Left lung (tissue), 14 donors: ENCODE measurements at places on chromosomes 5 and 9. TPM values are rescaled to one million over a fixed set of nuclear protein-coding genes. Genes with fewer than 3 reads are reported as not detected.
A peak's percentile ranks its signal among the peaks of the same experiment; 100 is the strongest.

GRCh38 chr9:95425910-95426551 is 90.7 kb downstream of the PTCH1 start:
- H3K36me3 ChIP-seq: no peaks in the 10 kb centered on the region
- H3K27ac ChIP-seq: peak overlapping the region; percentile 67
- H3K4me3 ChIP-seq: peak overlapping the region; percentile 43

- DNase-seq: no peak
- no peak overlapping the region for H3K27ac ChIP-seq
- peaks cover 10% of the 10 kb centered on the region for H3K4me1 ChIP-seq
- no peaks in the 10 kb centered on the region for H3K36me3 ChIP-seq
These were observed 118.6 kb upstream of the ZNF608 start for GRCh38 chr5:124865066-124865465.

DNA sequence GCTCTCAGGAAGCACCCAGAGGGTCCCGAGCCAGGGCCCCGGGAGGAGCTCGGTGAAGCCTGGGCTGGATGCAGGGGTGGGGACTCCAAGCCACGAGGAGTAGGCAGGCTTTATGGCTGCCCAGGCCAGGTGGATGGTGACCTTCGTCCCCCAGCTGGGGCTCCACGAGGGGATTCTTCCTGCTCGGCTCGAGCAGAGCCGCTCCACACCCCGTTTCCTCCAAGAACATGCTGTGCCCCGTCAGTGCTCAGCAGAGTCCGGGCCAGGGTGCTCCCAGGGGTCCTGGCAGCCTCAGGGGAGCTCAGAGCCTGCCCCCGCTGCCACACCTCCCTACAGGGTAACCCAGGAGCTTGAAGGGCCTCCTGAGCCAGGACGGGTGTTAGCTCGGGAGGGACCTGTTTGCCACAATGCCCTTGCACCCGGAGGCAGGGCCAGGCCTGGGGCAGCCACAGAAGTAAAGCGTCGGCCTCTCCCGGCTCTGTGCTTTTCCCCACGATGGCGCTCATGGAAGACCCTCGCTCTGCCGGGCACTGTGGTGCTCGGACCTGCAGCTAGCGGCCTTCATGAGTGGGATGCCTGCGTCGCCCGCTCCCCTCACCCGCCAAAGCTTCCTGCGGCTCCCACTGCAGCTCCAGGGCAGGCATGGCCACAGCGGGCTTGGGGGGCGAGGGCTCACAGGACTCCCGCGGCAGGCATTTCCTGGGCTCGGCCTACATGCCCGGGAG is 86.8 kb downstream of the KCNT1 start:
- no peaks in the 10 kb centered on the region for H3K27me3 ChIP-seq
- DNase-seq: no peak

DNA sequence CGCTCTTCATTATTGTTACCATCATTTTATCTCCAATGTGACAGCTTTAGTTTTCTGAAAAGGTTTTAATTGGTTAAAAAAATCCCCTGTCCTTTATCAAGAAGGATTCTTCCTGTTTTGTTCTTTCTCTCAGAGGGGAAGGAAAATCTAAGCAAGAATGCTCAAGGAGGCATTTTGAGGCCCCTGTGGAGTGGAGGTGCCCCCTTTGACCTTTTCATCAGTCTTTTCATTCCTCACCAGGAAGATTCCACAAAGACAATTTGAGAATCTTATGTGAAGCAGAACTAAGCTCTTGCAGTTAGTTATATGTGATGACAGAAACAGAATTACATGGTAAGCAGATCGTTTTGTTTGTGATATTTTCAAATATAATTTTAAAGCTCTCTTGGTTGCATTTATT is 489.6 kb downstream of the MAN2A1 start:
- H3K4me3 ChIP-seq: no peak overlapping the region
- H3K4me1 ChIP-seq: no peaks in the 10 kb centered on the region
- no peak for DNase-seq
- H3K27ac ChIP-seq: no peak overlapping the region
- no peaks in the 10 kb centered on the region for H3K36me3 ChIP-seq
- no peaks in the 10 kb centered on the region for H3K27me3 ChIP-seq

DNA sequence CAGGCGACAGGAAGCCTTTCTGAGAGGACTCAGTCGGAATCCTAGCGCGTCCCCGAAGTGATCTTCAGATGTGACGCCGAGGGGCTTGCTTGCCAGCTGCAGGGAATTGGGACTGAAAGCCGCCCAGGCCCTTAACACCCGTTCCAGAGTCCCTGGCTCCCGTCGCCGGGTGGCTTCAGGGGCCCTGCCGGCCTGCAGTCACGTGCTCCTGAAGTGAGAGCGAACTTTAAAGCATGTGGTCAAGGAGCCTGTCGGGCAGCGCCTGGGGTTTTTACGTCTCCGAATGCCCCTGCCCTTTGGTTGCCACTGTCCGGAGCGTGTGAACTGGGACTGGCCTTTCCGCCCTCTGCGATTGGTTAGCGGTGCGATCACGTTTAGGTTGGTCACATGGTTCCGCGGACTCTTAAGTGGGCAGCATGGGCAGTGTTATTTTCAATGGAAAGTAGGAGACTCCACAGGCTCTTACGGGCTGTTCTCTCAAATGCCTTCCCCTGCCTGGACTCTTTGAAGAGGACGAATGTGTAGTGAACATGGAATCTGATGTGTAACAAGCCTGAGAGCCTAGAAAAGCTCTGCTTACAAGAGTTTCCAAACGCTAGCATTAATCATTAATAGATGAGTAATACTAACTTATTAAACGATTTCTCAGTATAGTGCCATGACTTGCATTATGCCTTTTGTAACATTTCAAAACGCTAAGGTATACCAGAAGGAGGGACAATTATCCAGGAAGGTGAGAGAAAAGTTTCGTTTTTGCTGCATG is 1.9 kb downstream of the VLDLR start:
- no peaks in the 10 kb centered on the region for H3K4me1 ChIP-seq
- peak overlapping the region; percentile 76 for H3K27ac ChIP-seq
- peaks cover 4% of the 10 kb centered on the region for H3K27me3 ChIP-seq

DNA sequence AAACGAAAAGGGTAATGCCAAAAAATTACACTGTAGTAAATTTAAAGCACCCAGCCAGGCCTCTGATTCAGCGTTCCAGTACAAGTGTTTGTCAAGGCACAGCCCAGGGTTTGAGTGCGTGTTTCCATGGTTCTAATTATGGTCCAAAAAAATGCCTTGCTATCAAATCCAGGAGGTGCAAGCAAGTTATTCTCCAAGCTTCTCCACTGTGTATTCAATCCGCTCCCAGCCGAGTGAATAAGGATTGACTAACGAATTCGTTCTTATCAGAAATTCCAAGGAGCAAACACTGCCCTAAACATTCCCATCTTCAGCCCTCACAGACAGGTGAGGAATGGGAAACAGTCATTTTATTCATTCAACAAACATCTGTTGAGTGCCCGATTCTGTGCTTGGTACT is 103.3 kb upstream of the WWC1 start:
- H3K27me3 ChIP-seq: no peaks in the 10 kb centered on the region
- H3K4me1 ChIP-seq: no peaks in the 10 kb centered on the region
- no peak overlapping the region for H3K27ac ChIP-seq
- no peak overlapping the region for H3K4me3 ChIP-seq
- H3K36me3 ChIP-seq: no peaks in the 10 kb centered on the region

DNA sequence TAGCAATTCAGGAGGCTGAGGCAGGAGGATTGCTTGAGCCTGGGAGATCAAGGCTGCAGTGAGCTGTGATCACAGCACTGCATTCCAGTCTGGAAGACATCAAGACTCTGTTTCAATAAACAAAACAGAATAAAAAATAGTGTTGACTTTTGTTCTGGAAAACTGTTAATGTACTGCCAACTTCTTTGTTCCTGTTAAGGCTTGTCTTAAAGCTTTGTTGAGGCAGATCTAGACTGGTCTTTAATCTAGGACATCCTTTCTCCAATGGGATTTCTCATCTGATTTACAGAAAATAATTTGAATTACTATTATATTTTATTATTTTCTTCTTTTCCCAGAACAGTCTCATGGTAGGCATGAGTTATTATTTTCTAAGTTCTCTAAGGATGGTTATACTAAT is 26.0 kb downstream of the BDP1 start:
- H3K27me3 ChIP-seq: no peaks in the 10 kb centered on the region
- no peak overlapping the region for H3K4me3 ChIP-seq
- no peak for DNase-seq
- H3K27ac ChIP-seq: no peak overlapping the region
- no peaks in the 10 kb centered on the region for H3K4me1 ChIP-seq

GRCh38 chr5:149646564-149646963 is 65.3 kb downstream of the ARHGEF37 start:
- no peaks in the 10 kb centered on the region for H3K36me3 ChIP-seq
- no peak for DNase-seq
- no peak overlapping the region for H3K4me3 ChIP-seq
- H3K27me3 ChIP-seq: no peaks in the 10 kb centered on the region
- no peaks in the 10 kb centered on the region for H3K4me1 ChIP-seq

DNA sequence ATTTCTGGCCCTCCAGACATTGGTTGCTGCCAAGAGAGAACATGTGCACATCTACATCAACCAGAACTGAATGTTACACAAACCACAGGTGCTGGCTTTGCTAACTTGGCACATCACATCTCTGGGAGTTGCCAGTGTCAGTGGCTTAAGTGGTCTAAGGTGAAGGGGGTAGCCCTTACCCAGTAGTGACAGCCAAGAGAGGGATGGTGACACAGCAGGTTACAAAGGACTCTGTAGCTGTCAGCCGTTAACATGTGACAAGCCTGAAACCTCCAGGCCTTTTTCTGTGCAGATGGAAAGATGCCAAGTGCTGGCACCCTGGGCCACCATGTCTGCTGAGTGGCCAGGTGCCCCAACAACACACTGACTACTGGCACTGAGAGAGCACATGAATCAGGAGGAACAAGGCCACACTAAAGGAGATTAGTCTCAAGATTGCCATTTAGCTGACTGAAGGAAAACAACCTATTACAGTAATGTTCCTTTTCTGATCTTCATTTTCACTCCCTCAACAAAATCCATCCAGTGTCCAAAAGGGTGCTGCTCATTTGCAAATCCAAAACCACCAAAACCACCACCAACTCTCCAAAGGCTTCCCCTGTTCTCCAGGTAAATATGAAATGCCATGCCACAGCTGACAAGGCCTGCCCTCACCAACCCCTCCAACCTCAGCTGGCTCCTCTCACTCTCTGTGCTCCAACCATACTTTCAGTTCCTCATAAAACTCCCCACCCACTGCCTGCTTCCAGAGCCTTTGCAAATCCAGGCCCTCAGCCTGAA is 20.2 kb downstream of the SIL1 start:
- peaks cover 46% of the 10 kb centered on the region for H3K4me1 ChIP-seq
- H3K27ac ChIP-seq: peak overlapping the region; percentile 59
- DNase-seq: no peak
- no peaks in the 10 kb centered on the region for H3K27me3 ChIP-seq
- no peak overlapping the region for H3K4me3 ChIP-seq
- H3K36me3 ChIP-seq: no peaks in the 10 kb centered on the region

GRCh38 chr5:151257731-151258181 is 4.8 kb downstream of the GM2A start:
- peaks cover 52% of the 10 kb centered on the region for H3K4me1 ChIP-seq
- H3K27me3 ChIP-seq: no peaks in the 10 kb centered on the region
- no peak overlapping the region for H3K27ac ChIP-seq
- H3K36me3 ChIP-seq: no peaks in the 10 kb centered on the region

DNA sequence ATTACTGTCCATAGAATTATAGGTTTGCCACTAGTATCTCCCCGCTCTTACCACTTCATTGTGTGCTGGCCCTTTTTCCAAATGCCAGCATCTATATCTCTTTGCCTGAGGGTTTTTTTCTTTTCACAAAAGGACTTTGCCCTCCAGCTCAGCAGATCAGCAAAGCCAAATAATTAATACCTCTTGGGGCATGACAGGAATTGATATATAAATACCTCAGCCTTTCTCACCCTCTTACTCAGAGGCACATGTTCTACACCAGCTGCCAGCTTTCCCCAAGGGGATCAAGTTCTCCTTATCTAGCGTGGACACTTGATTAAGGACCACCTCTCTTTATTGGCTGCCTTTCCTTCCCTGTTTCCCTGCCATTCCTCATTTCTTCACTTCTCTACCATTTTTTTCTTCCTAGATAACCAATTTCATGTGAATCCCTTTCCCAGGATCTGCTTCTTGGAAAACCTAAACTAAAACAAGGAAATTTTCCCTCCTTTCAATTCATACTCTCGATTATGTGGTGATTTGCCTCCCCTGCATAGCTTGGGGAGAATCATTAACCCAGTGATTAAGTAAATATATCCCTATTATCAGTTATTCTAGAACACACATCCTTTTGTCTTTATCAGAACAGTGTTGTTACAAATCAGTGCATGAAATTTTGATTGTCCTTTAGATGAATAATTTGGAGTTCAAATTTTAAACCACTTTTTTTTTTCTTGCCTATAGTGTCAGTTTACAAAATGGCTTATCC is 6.9 kb upstream of the NUDT12 start:
- H3K36me3 ChIP-seq: no peaks in the 10 kb centered on the region
- H3K27ac ChIP-seq: no peak overlapping the region
- no peaks in the 10 kb centered on the region for H3K4me1 ChIP-seq
- no peak overlapping the region for H3K4me3 ChIP-seq

GRCh38 chr9:744046-744712 is 97.3 kb upstream of the DMRT1 start:
- H3K4me1 ChIP-seq: peaks cover under 1% of the 10 kb centered on the region
- no peaks in the 10 kb centered on the region for H3K27me3 ChIP-seq
- no peak for DNase-seq
- no peak overlapping the region for H3K4me3 ChIP-seq
- peaks cover 47% of the 10 kb centered on the region for H3K36me3 ChIP-seq

DNA sequence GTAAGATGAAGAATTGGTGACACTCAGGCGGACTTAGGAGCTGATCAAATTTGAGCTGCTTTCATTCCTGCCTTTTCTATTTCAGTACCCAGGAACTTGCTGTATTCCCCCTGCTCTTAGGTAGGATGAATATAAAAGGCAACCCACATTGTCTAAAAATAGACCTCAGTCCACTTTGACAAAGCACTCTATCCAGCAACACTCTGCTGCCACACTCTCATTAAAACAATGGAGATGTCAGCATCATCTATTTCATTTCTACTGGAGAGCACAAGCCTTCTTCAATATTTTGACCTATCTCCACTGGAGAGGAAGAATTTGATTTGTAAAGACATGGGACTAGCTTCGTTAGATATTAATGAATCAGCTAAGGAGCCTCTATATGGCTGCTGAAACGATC is 468.4 kb downstream of the PTPRD start:
- no peak for DNase-seq
- H3K36me3 ChIP-seq: no peaks in the 10 kb centered on the region
- H3K4me1 ChIP-seq: no peaks in the 10 kb centered on the region
- H3K4me3 ChIP-seq: no peak overlapping the region
- H3K27ac ChIP-seq: no peak overlapping the region

GRCh38 chr5:104998169-104998568 is 1435.6 kb upstream of the NUDT12 start:
- H3K27ac ChIP-seq: no peak overlapping the region
- no peaks in the 10 kb centered on the region for H3K4me1 ChIP-seq
- no peaks in the 10 kb centered on the region for H3K36me3 ChIP-seq
- H3K4me3 ChIP-seq: no peak overlapping the region

The SLC6A19 gene
- not detected for total RNA-seq

The TEX48 gene
- total RNA-seq: not detected

The PCDHB3 gene
- 2.0 TPM for total RNA-seq

The CFAP90 gene
- 0.82 TPM for total RNA-seq

The RIMOC1 gene
- 35.5 TPM for total RNA-seq

The MEIKIN gene
- total RNA-seq: 0.85 TPM

The PCDHGC5 gene
- 1.4 TPM for total RNA-seq
